EH (cell line): ENCODE measurements at places on chromosomes 2 and 18.
A peak's percentile ranks its signal among the peaks of the same experiment; 100 is the strongest.

DNA sequence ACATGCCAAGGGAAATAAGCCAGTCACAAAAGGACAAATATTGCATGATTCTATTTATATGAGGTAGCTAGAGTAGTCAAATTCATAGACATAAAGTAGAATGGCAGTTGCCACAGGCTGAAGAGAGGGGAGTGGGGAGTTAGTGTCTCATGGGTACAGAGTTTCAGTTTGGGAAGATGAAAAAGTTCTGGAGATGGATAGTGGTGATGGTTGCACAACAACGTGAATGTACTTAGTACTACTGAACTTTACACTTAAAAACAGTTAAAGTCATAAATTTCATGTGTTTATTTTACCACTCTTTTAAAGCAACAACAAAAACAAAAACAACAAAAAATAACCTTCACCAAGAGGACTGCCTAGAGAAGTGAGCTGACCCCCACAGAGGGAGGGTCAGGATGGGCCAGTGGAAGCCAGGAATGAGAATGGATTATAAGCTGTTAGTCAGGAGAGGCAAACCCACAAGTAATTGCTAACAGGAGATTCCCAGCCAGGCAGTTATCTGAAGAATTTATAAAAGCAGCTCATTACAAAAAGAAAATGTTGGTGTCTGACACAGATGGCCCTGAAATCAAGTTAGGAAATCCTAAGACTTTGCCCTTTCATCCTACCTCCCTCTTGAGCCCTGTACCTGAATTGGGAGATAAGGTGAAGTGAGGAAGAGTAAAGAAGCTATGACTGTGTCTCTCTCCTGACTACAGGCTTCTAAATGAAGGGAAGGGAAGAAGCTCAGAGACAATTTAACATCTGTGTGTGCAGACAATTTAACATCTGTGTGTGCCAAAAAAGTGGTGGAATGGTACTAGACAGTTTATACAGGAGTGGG is 263.4 kb downstream of the PDE11A start:
- no peak for DNase-seq

- no peak for DNase-seq
These were observed 54.4 kb downstream of the CWC22 start for GRCh38 chr2:179952658-179953057.

- DNase-seq, result no peak
These were observed 11.3 kb downstream of the GATA6 start for GRCh38 chr18:22180722-22181121.

- no peak for DNase-seq
These were observed 23.2 kb upstream of the ZNF516 start for GRCh38 chr18:76518123-76518859.

GRCh38 chr2:134758633-134759032 is 39.8 kb upstream of the TMEM163 start:
- no peak for DNase-seq

- peak; percentile 22 for DNase-seq
These were observed 44.8 kb upstream of the KDM3A start for GRCh38 chr2:86396291-86396785.

DNA sequence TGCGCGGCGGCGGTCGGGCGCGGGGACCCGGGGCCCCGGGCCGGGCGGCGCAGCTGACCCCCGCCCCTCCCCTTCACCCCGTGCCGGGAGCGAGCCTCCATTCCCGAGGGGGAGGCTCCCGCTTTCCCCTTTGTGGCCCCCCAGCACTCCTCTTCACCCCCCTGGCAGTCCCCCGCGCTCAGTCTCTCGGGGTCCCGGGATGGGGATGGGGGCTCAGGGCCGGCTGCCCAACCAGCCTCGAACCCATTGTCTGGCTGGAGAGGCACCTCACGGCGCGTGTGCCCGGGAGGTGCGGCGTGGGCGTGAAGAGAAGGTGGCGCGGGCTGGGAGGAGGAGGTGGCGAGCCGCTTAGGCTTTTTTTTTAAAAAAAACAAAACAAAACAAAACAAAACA is 748 bp downstream of the FMNL2 start:
- no peak for DNase-seq

- DNase-seq, result no peak
These were observed 66.5 kb downstream of the PDCL3 start for GRCh38 chr2:100629309-100629708.

GRCh38 chr18:7696780-7697179 is 129.7 kb downstream of the PTPRM start:
- peak; percentile 11 for DNase-seq

GRCh38 chr2:16666449-16666801 is 791 bp upstream of the CYRIA start:
- no peak for DNase-seq

- DNase-seq, result peak; percentile 8
These were observed 6.2 kb downstream of the STK39 start for GRCh38 chr2:168241208-168241607.

DNA sequence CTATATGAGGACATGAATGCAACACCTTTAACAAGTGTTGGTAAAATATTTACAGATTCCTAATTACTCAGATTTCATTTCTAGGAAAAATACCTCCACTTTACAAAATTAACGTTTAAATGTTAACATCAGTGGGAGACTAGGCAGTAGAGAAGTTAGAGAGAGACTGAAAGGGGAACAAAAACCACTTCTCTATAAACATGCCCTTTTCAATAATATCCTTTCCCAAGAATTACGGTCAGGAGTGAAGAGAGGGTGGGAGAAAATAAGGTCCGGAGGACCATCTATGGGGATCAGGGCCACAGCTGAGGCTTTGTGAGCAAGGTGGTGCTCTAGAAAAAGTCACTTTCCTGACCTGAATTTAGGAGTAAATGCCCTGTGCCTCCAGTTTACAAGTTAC is 65.3 kb upstream of the WIPF1 start:
- no peak for DNase-seq

DNA sequence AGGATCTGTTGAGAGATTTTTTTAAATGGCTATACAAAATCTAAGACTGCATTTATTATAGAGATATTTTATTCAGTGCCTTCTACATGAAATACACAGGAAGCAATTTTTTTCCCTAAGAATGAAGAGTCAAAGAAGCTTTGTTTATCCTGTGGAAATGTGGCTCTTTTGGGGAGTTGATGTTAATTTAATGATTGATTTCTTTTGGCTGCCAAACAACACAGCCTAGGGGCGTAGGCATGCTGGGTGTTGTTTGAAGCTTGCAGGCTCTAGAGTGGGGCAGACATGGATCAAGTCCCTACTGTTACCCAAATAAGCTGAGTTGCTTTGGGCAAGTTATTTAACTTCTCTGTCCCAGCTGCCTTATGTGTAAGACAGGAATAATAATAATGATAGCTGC is 21.1 kb upstream of the PLEK start:
- DNase-seq, result peak; percentile 28

- DNase-seq, result no peak
These were observed 197.6 kb upstream of the SP5 start for GRCh38 chr2:170517538-170517937.

GRCh38 chr18:35662293-35663062 is 80.9 kb downstream of the GALNT1 start:
- DNase-seq, result no peak

DNA sequence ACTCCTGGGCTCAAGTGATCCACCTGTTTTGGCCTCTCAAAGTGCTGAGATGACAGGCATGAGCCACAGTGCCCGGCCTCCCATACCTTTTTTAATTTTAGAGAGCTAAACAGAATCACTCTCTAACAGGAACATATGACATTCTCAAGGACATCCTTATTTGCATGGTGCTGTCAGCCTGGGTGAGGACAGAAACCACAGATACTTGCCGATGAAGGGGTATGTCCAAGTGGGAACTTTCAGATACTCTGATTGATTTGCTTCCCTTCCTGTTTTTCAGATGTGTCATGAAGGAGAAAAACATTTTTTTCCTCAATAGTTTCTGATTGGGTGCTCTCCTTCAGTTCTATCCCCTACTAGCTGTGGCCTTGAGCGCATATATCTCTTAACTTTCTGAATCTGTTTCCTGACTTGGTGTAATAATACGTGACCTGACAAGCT is 49.6 kb downstream of the MYO3B start:
- DNase-seq, result no peak

DNA sequence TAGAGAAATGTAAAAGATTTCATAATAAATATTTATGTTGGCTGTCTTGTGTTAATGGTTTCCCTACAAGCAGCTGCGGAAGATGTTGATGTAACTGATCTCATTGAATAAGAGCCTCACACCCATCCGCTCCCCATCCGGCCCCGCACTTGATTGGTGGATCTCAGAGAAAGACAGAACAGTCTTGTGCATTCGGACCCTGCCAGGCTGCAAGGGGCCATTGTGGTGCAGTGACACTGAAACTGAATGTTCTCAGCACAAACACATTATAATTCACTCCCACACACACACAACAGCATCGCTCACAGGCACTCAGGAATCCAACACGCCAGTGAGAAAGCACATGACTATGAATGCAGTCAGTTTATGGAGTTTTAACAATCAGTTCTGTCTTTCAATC is 47.8 kb downstream of the PRELID3A start:
- no peak for DNase-seq

- peak; percentile 55 for DNase-seq
These were observed 146.2 kb downstream of the RBMS1 start for GRCh38 chr2:160347269-160347863.

DNA sequence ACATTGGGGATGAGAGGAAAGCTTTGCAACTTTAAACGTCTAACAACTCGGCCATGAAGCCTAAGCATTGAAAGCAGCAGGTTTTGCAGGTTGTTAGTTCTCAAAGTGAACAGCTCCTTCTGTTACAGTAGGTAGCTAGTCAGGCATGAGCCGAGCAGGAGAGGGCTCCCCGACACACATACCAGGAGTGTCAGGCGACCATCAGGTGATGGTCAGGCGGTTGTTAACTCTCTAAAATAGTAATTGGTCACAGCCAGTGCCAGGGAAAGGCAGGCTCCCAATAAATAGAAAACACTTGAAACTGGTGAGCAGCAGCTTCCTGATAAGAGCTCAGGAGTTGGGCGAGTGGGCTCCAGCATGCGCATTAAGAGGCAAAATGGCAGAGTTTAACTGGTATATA is 53.5 kb upstream of the DAPL1 start:
- DNase-seq, result no peak

GRCh38 chr2:8217468-8218030 is 464.3 kb upstream of the ID2 start:
- DNase-seq, result no peak

GRCh38 chr2:38552259-38552658 is 50.5 kb downstream of the HNRNPLL start:
- no peak for DNase-seq

- DNase-seq, result no peak
These were observed 971.3 kb upstream of the FAM98A start for GRCh38 chr2:34570266-34570872.

DNA sequence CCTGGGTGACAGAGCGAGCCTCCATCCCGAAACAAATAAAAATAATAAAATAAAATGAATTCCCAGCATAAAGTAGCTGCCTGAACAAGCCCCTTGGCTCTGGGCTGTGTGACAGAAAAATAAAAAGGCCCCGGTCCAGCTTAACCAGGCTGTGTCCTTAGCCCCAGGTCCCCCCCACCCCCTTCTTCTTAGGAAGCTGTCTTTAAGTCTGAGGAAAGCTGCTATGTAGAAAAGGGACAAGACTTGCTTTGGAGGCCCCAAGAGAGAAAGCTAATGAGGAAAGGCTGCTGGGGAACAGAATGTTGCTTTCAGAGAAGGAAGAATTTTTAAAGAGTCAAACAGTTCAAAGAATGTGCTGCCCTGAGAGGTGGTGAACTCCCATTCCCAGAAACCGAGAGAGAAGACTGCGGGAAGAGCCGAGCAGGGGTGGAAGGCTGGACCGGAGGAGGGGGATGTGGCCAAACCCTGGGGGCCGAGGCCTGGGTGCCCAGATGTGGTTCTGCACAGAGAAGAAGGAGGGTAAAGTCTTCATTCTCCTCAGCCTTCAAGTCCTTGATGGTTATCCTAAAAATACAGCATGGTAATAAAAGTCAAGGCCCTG is 61.9 kb downstream of the CENPO start:
- peak; percentile 46 for DNase-seq

- no peak for DNase-seq
These were observed 10.6 kb upstream of the POMC start for GRCh38 chr2:25178976-25179375.

- DNase-seq, result no peak
These were observed 384.7 kb downstream of the FIGN start for GRCh38 chr2:163351143-163351542.

DNA sequence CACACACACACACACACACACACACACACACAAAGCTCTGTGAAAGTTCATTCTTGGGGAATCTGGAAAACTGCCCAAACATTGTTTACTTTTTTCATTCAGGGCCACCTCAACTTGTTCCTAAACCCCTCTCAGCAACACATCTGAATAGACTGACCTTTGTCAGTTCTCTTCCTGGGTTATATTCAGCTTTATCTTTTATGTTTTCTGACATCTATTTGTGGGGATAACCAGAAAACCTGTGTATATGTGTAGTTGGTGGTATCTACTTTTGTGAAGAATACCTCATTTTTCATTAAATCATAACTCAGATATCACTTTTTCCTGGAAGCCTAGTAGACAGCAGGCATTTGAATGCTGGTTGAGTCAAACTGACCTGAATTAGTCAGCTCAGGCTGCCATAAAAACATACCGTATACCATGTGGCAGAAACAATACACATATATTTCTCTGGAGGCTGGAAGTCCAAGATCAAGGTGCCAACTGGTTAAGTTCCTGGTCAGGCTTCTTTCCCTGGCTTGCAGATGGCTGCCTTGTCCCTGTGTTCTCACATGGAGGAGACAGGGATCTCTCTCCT is 11.0 kb upstream of the RNF144A start:
- no peak for DNase-seq

- no peak for DNase-seq
These were observed 1024.1 kb upstream of the KLHL29 start for GRCh38 chr2:22360735-22361374.

DNA sequence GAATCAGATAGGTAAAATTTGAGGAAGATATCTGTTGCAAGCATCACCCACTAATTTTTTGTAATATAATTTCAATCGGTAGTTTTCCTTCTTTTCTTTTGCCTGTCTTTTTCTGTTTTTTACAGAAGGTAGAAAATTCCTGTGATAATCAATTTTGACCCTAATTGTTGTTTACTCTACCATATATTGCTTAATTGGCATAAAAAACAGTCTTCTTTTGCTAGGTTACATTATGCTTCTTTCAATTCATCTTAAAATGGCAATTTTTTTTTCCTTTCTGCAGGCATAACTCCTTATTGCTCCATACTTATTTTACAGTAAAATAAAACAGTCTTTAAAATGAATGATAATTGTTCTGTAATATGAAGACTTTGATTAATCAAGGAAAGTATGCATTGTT is 286.2 kb upstream of the LRP1B start:
- DNase-seq, result no peak

DNA sequence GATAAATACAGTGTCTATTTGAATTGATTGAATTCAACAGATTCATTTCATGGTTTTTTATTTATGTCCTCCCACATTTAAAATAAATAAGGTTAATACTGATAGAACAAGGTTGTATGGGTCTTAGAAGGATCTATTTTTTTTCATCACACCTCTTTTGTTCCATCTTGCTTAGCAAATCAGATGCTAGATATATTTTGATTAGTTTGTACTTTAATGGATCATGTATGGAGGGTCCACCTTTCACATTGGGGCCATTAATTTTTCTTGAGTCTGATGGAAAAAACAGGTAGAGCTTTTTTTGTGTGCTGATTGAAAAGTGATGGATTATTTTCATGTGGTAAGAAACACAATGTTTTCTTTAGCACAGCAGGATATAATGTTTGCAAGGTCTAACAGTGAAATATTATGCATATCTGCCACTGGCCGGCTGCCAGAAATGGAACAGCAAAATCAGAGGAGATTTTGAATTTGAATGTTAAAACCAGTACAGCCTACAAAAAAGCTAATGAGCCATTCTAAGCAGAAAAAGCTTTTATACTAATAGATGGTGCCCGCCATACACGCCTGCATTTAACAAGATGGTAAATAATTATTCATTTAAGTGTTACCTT is 188.1 kb upstream of the ETAA1 start:
- DNase-seq, result no peak
